ENCODE measurements at places on chromosomes 11 and 22.

GRCh38 chr11:43234881-43235280, 76.9 kb upstream of the API5 start:
- DNase-seq, result no peak

DNA sequence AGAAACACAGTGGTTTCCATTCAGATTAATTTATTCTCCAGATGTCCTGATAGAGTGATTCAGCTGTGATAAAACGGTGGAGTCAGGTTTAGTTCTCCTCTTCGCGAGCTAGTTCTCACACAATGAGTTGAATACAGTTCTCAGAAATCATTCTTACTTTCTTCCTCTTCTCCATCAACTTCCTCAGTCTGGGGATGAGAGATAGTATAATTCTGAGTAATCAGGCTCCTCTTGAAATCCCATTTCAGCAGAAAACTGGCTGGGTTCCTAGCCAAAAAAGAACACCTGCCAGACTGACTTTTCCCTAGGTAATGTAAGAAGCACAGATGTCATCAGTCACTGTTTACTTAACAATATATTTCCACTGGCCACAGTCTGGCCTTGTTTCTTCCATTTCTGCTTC, 76.7 kb downstream of the SVIP start:
- DNase-seq, result no peak

GRCh38 chr11:73875380-73875779, 1.3 kb downstream of the COA4 start:
- DNase-seq, result no peak

- DNase-seq, result no peak
Measured at GRCh38 chr11:126519764-126520734, 164.6 kb downstream of the ST3GAL4 start.

DNA sequence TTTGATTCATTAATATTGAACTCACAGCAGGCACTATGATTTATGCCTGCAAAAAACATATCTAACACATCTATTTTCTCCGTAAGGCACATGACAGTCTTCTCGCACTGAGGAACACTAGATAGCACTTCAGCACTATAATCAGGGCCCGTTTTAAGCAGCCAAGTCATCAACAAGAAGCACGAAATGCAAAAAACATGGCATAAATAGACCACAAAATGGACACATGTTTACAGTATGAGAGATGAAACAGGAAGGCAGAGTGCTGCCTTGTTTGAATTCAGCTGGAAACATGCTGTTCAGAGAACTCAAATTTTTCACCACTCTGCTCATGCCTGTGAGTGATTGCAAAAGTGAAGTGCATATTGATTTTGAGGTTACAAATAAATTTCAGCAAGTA, 205.8 kb upstream of the PDGFD start:
- no peak for DNase-seq
